ENCODE measurements at places on chromosomes 1 and 21. TPM values are rescaled to one million over a fixed set of nuclear protein-coding genes. Genes with fewer than 3 reads are reported as not detected.

Gene IGSF3
- polyA plus RNA-seq = 29.7 TPM

Gene TMCO2
- not detected for polyA plus RNA-seq

Gene BTG3
- polyA plus RNA-seq = 42.9 TPM

Gene CCDC17
- polyA plus RNA-seq = 0.97 TPM

Gene OR2T35
- not detected for polyA plus RNA-seq

Gene COA7
- polyA plus RNA-seq = 17.8 TPM

DNA sequence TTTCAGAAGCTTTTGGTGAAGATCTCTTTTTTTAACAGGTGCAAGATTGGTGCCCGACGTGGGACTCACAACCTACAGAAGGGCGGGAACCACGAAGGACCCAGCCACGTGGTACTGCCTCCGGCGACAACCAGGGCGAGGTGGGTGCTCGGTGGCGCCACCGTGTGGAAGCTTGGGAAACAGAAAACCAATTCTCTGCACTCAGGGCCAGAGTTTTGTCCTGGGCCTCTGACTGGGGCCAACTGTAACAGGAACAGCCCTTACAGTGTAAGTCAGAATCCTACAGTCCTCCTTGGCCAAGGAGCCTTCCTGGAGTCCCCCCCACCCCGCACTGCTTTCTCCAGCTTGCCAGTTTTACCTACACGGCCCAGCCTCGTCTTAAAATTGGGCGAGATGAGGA, 11.6 kb upstream of the S100A7A start:
- no peak for DNase-seq

DNA sequence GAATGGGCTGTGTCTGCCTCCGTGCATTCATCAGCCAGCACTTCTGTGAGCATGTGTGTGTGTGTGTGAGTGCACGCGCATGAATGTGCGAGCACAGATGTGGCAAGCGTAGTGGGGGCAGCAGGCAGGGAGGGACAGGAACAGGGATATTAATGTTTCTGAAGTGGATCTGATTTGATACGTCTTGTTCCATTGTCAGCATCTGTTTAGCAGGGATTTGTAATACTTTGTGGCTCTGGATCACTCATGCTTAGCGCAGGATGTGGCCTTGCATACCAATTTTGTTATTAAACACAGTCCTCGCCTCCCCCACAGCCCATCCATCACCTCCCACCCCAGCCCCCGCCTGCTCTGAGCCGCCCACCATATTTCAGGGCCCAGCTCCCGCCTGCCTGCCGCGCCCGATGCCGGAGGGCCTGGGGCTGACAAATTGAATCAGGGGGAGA, 52.4 kb downstream of the TMEM53 start:
- DNase-seq = no peak

- no peak for DNase-seq
These were observed 437.1 kb downstream of the PTBP2 start for GRCh38 chr1:97158691-97159096.

All from right renal cortex interstitium (tissue), 3 donors.